NK-92 treated with Interleukin-12 subunit alpha and Interleukin-12 subunit beta, amount 100 ng/mL, for 24 hours (cell line): ENCODE measurements at places on chromosomes 1 and 21.

- DNase-seq: no peak
Measured at GRCh38 chr1:183238071-183238470, 52.0 kb downstream of the LAMC2 start.

DNA sequence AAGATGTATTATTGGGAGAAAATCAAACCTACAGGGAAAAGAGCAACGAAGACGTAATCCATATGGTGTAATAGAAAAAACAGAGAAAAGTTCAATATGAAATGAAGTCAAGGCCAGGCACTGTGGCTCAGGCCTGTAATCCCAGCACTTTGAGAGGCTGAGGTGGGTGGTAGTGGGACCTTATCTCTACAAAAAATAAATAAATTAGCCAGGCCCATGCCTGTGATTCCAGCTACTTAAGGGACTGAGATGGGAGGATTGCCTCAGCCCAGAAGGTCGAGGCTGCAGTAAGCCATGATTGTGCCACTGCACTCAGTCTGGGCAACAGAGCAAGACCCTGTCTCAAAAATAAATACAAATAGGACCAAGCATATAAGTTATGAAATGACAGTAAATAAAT, 11.4 kb downstream of the DESI2 start:
- no peak for DNase-seq

DNA sequence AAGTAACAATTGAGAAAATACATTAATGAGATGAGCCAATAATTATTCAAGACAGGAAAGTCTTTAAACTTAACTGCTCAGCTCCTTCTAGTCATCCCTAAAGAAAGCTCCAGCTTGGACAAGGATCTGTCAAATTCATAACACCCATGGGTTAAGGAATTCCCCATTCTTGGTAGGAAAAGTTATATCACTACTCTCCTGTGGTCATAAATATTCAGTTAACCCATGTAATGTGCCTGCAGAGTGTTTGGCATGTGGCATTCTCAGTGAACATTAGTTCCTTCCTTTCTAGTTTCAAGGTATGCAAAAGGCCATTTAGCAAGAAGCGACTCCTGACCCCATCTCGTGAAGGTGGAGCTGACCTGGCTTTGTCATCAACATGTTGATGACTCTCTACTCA, 76.7 kb upstream of the VCAM1 start:
- no peak for DNase-seq

GRCh38 chr1:245987577-245987976, 519.5 kb downstream of the SMYD3 start:
- DNase-seq: no peak

GRCh38 chr1:228935855-228936727, 200.8 kb downstream of the RHOU start:
- DNase-seq: no peak
